Bone marrow (tissue), 2 donors: ENCODE measurements at places on chromosomes 16 and 17.

- DNase-seq: peak; percentile 28
These were observed 18.5 kb upstream of the NTN1 start for GRCh38 chr17:9002606-9003354.

- DNase-seq: no peak
These were observed 696 bp downstream of the C17orf99 start for GRCh38 chr17:78146881-78147280.

DNA sequence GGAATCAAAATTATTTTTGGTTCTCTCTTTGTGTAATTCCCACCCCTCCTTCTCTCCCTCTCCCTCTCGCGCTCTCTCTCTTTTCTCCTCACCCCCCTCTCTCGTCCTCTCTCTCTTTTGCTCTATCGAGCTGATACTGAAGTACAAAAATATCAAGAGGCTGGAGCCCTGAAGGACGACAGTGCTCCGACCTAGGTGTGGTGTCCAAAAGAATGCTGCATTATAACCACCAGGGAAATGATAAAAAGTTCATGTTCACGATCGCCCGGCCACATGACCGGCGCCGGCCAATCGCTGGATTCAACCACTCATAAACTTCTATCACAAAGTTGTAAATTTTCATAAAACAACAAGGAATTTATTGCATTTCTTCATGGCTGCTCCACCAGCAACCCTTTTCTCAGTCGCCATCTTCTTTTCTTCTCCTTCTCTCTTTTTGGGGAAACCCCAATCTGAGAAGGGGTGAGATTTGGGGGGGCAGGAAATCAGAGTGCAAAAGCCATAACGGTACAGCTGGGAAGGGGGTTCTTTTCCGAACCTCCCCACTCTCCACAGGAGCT lies at the start of gene HOXB6:
HOXB6 (minus strand) TSS at position 217 of the 560 bp plus-strand sequence. CDS start 6,836 bp downstream, outside the sequence.
- no peak for DNase-seq

GRCh38 chr16:47778106-47778801 lies 317.1 kb downstream of the PHKB start:
- DNase-seq: no peak

- DNase-seq: no peak
These were observed 7.2 kb downstream of the ADORA2B start for GRCh38 chr17:15952048-15952532.

GRCh38 chr17:77210331-77210730 lies 69.6 kb downstream of the SEC14L1 start:
- no peak for DNase-seq

- no peak for DNase-seq
These were observed 168.5 kb downstream of the CYB561 start for GRCh38 chr17:63277629-63278028.

GRCh38 chr16:83205896-83206295 lies 579.1 kb downstream of the CDH13 start:
- DNase-seq: no peak

DNA sequence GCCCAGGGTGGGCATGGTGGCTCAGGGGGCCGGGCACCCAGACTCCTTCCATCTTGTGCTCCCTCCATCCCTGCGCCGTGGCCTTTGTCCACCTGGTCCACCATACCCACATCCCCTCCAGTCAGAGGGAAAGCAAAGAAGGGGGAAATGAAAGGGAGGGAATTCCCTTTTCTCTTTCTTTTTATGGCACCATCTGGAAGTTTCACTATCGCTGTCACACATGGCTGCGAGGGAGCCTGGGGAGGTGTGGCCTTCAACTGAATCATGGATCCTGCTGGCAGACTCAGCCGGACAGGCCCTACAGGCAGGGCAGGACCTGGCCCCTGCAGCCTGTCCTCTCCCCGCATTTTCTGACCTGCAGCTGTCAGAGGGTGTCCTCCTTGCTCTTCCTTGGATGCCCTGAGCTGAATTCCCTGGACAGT lies 6.2 kb downstream of the SLC12A3 start:
- no peak for DNase-seq

DNA sequence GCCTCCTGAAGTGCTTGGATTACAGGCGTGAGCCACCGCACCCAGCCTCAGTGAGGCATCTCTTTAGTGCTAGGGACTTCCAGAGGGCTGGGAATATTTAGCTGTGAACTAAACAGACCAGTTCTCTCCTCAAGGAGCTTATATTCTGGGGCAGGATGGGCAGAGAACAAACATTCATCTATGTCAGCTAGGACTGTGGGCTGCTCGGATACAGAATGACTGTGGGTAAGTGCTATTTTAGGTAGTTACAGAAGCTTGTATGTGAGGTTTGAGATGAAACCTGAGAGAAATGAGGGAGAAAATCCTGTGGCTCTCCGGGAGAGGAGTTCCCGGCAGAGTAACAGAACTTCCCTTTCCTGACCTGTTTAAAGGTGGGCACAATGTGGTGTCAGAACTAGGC lies 6.2 kb upstream of the INPP5K start:
- DNase-seq: no peak

- no peak for DNase-seq
These were observed 84.1 kb downstream of the RAB11FIP4 start for GRCh38 chr17:31475378-31476162.

- no peak for DNase-seq
These were observed 51.5 kb downstream of the CHCT1 start for GRCh38 chr17:60473788-60474187.

DNA sequence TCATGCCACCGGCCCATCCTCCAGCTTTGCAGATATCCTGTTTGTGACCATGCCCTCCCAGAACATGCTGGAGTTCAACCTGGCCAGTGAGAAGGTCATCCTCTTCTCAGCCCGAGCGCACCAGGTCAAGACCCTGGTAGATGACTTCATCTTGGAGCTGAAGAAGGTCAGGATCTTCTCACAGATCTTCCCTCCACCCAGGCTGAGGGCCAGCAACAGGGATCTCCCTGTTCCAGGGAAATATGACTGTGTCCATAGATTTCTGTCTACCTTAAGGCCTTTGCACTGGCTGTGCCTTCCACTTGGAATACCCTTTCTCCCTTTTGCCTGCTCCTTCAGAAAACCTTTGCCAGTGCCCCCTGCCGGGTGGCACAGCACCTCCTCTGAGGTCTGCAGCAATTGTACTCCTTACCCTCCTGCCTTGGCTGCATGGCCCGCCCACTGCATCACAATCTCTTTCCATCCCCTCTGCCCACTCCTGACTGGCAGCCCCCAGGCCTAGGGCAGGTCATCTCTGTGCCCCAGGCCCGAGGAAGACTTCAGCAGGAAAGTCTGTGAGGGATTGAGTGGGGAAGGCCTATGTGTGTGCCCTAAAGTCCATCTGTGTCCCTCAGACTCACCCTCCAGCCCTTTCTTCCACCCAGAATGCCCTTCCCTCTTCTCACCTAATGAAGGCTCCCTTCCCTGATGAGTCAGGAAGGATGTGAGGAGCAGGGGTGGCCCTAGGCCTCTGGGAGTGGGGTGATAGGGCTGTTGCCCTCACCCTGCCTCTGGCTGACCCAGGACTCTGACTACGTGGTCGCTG lies 27.3 kb upstream of the ALKBH5 start:
- DNase-seq: no peak

GRCh38 chr17:50564916-50565315 lies 4.4 kb downstream of the CACNA1G start:
- DNase-seq: no peak

DNA sequence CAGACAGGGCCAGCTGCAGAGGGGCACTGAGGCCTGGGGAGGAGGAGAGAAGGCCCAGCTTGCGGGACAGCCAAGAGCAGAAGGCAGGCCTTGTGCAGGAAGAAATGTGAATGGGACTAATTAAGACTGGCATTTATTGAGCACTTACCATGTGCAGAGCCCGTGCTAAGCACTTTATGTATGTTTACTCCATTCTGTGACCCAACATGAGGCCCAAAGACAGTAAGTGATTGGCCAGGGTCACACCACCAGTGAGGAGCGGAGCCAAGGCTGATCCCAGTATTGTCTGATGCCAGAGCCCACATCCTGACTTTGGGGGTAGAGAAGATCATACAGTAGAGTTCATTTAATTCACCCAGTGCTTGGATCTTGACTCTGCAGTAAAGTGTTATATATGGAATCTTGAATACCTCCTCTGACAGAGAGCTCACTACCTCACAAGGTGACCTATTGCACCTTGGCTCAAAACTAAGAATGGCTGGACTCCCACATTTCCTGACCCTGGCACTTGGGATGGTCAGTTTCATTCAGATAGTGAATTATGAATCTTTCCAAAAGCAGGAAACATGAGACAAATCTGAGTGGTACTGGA lies 13.6 kb downstream of the KATNB1 start:
- no peak for DNase-seq

DNA sequence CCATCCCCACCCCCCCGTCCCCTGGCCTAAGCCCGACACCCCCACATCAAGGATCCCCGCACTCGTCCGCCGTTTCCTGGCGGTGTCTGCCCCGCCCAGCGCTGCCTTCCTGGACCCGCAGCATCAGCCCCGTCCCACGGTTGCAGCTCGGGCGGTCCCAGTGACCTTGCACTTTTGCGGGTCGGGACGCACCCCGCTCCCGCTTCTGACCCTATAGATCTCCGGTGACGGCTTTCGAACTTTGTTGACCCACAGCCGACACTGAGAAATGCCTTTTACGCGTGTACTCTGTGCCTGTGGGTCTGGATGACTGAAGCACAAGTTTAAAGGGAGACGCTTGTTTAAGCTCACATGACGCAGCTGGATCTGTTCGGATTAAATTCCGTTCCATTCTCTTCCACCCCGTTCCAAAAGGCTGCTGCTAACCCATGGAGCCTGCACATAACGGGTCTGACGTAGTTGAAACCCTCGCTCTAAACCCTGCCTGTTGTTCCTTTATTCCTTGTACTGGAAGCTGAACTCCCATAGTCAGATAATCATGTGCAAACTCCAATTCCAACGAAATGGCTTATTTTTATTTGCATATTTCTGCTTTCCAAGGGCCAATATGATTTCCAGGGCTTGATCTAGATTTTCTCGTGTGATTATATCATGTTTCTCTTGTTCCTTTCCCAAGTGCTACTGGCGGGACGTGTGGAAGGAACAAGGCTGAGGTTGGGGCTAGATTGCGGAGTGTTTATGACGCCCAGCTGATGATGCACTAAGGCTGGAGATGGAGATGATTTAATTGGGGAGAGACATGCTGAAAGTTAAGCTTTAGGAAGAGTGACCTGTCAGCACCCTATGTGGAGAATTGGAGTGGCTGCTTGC lies 834 bp downstream of the FLYWCH1 start:
- no peak for DNase-seq

- no peak for DNase-seq
These were observed 543 bp downstream of the TXNDC11 start for GRCh38 chr16:11742093-11742535.

- DNase-seq: no peak
These were observed 33.1 kb downstream of the ABR start for GRCh38 chr17:1146561-1147265.

GRCh38 chr16:3665508-3665907 lies 11.0 kb downstream of the DNASE1 start:
- DNase-seq: no peak

DNA sequence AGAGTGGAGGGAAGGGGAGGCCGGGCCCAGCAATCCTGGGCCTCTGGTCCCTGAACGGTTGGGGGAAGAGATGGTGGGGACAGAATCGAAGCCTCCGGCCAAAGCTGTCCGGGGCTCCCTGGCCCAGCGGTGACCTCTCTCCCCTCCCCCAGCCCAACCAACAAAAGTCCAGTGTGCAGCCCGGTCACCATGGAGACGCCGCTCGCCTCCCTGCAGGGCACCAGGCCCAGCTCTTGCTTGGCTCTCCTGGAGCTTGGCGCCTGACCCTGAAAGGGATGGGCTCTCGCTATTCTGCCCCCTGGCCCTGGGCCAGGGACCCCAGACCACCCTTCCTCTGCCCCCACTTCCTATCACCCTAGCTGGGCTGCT lies 1.3 kb downstream of the METRN start:
- DNase-seq: no peak

DNA sequence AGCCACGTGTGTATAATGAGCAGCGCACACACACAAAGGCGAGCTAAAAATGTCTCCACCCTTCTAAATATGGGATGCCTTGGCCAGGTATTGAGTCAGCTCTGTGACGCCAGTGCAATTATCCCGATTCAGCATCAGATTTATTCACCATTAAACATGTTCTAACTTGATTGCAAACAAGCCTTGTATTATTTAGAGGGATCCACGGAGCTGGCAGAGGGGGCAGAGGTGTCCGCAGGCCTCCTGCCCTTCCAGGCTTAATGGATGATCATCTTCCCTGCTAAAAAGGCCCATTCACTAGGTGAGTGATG lies 591.7 kb downstream of the MAF start:
- DNase-seq: no peak

GRCh38 chr16:23182679-23183542 lies at the start of gene SCNN1G:
Gene SCNN1G (plus strand): TSS chr16:23182745. CDS start chr16:23186272, 3,527 bp downstream.
- no peak for DNase-seq

- no peak for DNase-seq
These were observed 23.5 kb downstream of the RDM1 start for GRCh38 chr17:35906926-35907637.

DNA sequence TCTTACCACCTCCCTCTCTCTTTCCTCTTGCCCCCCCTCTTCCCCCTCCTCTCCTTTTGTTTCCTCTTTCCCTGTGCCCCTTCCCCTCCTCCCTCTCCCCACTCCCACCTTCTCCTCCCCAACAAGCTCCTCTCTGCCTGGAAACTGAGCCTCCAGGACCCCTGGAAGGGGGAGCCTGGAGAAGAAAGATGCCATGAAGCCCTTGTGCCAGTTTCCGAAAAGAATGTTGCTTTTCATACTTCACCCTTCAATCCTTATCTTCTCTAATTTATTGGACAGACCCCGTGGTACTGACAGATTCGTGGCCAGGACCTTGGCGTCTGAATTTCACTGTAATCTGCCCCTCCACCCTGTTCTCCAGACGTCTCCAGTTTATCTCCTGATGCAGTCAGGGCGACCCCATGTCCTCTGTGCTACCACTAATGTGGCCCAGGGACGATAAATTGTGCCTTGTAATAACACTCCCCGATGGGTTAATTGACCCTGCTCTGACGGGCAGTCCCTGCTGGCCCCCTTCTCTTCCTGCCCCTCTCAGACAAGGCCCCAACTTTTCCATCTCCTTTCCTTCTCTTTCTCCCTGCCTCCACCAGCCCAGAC lies 138.4 kb upstream of the GSE1 start:
- no peak for DNase-seq

DNA sequence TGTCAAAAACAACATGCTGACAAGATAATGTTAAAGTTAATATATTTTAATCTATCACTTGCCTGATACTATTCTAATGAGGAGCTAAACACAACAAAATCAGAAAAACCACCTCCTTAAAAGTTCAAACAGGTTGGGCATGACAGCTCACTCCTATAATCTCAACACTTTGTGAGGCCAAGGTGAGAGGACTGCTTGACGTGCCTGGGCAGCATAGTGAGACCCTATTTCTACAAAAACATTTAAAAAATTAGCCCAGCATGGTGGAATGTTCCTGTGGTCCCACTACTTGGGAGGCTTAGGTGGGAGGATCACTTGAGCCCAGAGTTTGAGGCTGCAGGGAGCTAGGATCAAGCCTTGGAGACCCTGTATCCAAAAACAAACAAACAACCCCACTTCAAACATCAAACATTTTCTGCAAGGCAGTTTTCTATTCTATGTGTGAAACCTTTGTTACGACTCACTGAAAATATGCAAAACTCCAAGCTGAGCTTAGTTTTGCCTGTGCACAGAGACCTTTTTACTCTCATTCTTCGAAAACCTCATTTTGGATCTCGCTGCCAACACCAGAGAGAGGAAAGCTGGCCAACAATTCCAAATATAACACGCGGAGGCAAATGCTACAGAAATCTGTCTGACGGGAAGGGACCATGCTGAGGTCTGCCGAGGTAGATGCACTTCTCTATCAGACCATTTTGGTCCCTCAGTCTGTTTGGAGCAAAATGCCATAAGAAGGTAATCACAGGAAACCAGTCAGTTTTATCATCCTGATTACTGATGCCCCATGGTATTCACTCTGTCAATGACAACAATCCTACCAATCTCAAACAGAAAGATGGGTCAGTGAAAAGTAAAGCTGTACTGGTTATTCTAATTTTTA lies 6.2 kb downstream of the PHF12 start:
- DNase-seq: no peak

- no peak for DNase-seq
These were observed 255.4 kb downstream of the IRX3 start for GRCh38 chr16:54031107-54031760.
